ENCODE measurements at places on chromosomes 11 and 22.

DNA sequence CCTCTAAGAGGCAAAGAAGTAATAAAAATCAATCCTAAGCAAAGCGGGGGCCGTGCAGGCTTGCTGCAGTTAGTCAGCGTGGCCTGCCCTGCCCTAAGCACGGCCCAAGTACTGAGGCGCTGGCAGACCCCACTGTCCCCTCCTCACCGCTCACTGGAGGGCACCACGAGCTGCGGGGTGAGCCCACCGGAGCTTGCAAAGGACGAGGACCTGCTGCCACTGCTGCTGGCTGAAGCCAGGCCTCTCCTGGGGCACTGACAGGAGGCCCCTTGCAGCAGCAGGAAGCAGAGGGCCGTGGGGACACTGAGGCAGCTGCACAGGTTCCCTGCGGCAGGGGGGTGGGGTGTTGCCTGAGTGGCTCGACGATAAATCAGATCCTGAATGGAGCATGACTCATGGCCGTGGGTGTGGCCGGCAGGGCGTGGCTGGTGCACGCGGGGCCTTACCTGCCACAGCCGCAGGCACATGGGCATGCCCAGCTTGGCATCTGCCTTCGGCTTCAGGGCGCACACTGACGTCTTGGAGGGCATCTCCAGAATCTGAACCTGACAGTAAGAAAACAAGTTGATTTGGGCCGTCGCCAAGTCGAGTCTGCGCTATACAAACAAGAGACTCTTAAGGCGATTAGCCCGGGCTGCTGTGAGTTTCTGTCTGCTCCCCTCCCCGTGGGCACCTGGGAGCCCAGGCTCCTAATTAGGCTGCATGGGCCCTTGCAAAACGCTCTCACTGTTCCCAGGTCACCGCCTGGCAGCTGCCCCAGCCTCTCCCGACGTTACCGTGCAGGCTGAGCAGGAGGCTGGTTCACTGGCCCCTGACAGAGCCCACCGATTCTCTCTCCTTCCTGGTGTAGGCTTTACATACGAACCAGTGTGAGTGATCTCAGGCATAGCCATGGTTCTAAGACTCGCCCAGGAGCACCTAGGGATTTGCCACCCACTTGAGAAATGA is 45.9 kb downstream of the TBX1 start:
- no peak for DNase-seq

DNA sequence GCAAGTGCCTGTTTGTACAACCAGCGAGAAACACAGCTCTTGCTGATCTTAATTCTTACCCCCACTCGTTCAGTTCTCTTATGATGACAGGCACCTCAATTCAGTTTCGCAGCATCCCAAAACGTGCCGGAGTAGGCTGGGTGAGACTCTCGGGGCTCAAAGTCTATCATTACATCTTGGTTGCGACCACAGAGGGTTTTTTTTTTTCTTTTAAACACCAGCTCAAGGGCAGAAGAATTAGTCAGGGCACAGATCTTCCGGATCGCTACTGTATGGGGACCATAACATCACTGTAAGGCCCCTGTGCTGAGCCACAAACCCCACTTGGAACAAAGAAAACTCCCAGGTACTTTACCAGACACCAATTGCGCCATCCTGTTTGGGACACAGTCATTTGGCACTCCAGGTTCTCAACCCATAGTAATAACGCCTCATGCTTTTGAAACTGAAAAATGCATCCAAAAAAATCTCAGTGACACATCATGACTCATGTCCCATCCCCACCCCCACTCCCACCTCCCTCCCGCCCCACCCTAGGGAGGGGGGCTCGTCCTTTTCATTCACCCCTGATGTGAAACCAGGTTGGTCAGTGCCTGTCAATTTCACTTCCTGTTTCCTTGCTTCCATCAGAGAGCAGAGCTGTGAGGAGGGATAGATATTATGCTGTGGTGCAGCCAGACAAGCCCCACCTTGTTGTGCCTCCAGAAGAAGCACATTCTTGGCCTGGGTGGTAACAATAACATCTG is 41.0 kb upstream of the CD5 start:
- peak; percentile 57 for DNase-seq

- DNase-seq = no peak
Measured at GRCh38 chr11:64344787-64345186, 4.8 kb downstream of the CCDC88B start.

DNA sequence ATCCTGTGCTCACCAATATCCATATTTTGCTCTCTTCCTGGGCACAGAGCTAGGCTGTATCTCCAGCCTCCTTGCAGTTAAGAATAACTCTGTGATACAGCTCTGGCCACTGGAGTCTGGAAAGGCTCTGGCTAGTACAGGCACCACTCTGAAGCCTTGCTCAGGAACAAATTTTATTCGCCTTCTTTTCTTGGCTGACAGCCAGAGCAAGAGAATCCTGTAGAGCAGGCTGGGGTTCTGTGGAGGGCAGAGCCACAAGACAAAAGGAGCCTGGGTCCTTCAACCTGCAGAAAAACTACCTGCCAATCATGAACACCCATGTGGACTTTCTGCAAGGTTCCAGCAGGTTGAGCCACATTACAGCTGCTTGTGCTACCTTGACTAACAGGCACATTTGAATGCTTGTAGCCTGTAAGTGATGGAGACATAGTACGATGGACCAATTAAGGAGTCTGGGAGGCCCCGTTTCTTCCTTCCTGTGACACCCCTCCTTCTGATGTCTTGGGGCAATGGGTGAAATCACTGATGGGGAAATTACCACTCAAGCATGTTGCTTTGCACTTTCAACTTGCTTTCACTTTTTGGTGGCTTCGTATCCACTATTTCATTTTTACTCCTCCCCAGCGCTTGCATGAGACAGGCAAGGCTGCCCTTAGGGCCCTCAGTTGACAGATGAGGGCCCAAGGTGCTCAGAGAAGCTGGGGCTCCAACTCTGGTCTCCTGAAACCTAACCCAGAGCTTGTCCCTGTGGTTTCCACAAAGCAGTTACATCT is 267.2 kb upstream of the SYN3 start:
- peak; percentile 65 for DNase-seq

GRCh38 chr11:20489948-20490347 is 102.4 kb downstream of the PRMT3 start:
- DNase-seq = no peak

- DNase-seq = peak; percentile 50
Measured at GRCh38 chr11:102109896-102110760, at the start of gene YAP1. Gene YAP1, plus strand, starts transcription at chr11:102110447. Its CDS starts 402 bp downstream, at chr11:102110849.

DNA sequence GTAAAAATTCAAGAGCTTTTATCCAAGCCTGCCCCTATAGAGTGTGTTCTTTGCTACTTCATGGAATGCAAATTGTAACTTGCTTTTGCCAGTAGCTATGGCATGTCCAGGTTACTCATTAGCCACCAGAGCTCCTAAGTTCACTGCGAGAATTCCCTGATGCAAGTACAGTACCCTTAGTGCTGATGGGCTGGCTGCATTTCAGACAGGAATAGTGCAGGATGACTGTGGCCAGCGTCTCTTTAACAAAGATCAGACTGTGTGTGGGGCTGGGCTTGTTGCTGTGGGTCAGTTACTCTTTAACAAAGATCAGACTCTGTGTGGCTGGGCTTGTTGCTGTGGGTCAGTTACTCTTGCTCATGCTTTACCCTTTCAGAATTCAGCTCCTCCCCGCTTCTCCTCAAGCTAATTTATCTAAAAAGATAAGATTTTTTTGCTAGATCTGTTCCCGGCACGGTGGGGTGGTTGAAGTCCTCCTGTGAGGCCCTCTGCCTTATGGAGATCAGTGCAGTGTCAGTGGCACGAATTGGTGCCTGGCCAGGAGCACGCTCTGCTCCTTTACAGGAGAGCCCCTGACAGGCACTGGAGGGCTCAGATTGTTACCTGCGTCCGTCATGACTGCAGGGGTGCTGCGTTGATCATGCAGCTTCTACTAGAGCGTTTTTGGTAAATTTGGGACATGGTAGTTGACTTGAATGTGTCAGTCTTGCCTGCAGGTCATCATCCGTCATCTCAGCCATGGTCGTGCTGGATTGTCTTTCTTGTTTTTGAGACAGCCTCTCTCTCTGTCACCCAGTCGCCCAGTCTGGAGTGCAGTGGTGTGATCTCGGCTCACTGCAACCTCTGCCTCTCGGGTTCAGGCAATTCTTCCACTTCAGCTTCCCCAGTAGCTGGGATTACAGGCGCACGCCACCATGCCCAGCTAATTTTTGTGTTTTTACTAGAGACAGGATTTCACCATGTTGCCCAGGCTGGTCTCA is 27.0 kb downstream of the AP2A2 start:
- no peak for DNase-seq

DNA sequence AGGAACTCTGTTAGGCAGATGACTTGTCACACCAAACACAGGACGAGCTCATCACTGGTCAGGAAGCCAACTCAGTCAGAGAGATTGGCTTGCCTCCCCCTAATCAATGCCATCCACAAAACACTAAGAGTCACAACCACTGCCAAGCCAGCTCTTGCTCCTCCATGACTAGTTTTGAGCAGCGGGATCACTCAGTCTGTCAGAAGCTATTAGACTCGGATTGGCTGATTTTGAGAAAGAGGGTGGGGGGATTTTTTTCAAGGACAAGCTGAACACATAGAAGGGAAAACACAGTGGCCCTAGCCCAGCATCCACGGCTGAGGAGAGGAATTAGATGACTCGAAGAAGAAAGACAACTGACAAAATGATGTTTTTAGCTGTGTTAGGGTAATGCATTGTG is 55.9 kb downstream of the SEZ6L start:
- DNase-seq = no peak

- DNase-seq = peak; percentile 9
Measured at GRCh38 chr11:127074151-127074761, 73.7 kb upstream of the KIRREL3 start.

GRCh38 chr11:86800960-86801272 is 574 bp downstream of the PRSS23 start:
- no peak for DNase-seq

- DNase-seq = no peak
Measured at GRCh38 chr11:92311616-92312449, 87.2 kb downstream of the FAT3 start.

GRCh38 chr11:17864478-17864941 is 129.9 kb downstream of the KCNC1 start:
- DNase-seq = peak; percentile 26

- no peak for DNase-seq
Measured at GRCh38 chr11:16979703-16980622, 34.3 kb downstream of the PLEKHA7 start.

DNA sequence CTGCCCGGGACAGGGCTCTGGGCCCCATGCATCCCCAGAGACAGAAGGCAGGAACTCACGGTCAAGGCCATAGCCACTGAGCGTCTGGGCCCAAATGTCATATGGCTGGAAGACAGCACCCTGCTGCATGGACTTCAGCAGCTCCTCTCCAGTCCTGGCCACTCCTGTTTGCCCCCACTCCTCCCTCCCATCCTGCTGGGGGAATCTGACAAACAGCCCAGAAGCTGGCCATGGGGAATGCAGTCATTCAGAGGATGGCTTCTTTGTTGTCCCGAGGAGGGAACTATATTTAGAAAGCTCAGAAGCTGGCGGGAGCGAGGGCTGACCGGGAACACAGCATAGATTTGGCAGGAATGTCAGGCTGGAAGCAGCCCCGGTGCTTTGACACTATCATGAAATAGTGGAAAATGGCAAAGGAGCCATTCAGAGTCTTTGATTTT is 35.0 kb downstream of the DKK3 start:
- no peak for DNase-seq

GRCh38 chr11:103920933-103921332 is 115.5 kb upstream of the DDI1 start:
- DNase-seq = no peak

DNA sequence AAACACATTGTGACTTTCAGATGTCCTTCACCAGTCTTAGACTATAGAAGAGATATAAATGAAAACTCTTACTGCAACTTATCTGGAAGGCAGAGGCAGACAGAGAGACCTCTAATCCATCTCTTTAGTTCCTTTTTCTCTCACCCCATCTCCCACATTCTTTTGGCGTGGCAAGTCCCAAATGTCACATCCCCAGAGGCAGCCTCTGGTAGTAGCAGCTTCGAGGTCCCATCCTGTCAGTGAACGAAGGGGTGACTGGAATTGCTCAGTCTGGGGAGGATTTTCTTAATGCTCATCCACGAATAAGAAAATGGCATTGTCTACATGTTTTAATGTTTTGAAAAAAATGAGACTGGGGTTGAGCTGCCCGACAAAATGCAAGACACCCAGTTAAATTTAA is 201.4 kb downstream of the GRIA4 start:
- no peak for DNase-seq

- DNase-seq = no peak
Measured at GRCh38 chr11:65432686-65433582, 10.3 kb downstream of the NEAT1 start.

- DNase-seq = peak; percentile 41
Measured at GRCh38 chr22:22576244-22576988, 17.4 kb upstream of the PRAME start.
